ENCODE measurements at places on chromosomes 12 and 14. TPM values are rescaled to one million over a fixed set of nuclear protein-coding genes. Genes with fewer than 3 reads are reported as not detected.

DNA sequence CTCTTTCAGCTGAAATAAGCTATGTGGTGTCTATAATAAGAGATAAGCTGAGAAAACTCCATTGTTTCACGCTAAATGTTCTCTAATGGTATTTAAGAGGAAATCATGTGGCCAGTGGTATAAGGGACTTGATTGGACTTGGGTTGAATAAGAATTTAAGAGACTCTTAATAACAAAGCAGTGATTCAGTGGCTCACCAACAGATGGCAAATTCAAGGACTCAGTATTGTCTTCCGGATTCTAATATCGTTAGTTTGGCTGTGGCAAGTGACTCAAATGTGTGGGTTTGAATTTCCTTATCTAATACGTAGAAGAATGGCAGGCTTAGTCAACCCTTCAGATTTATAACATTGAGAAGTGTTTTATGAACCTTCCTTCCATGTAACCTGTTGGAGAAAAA, 49.1 kb upstream of the KCNH3 start:
- peak overlapping the region; percentile 46 for H3K27ac ChIP-seq
- peak; percentile 42 for DNase-seq
- no peaks in the 10 kb centered on the region for H3K27me3 ChIP-seq
- no peaks in the 10 kb centered on the region for H3K4me1 ChIP-seq

- no peaks in the 10 kb centered on the region for H3K4me1 ChIP-seq
- peaks cover 73% of the 10 kb centered on the region for H3K36me3 ChIP-seq
- H3K4me3 ChIP-seq, result no peak overlapping the region
- H3K27me3 ChIP-seq, result no peaks in the 10 kb centered on the region
- DNase-seq, result no peak
Measured at GRCh38 chr12:48773686-48774085, 15.2 kb downstream of the ADCY6 start.

DNA sequence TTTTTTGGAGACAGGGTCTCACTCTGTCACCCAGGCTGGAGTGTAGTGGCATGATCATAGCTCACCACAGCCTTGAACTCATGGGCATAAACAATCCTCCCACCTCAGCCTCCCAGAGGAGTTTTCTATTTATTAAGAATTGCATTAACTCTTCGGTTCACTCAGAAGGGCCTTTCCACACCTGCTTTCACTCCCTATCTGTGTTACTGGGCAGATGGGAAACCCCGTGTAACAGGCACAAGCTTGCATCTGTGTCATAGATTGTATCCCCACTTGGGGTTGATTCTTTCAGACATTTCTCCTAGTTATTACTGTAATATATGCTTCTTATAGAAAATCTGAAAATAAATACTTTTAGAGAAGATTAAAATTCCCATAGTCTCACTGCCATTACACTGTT, 38.7 kb downstream of the STX2 start:
- H3K27ac ChIP-seq, result no peak overlapping the region
- H3K4me3 ChIP-seq, result no peak overlapping the region
- DNase-seq, result no peak
- H3K27me3 ChIP-seq, result no peaks in the 10 kb centered on the region
- H3K36me3 ChIP-seq, result no peaks in the 10 kb centered on the region

- DNase-seq, result no peak
- H3K36me3 ChIP-seq, result no peaks in the 10 kb centered on the region
- no peaks in the 10 kb centered on the region for H3K27me3 ChIP-seq
- H3K4me1 ChIP-seq, result no peaks in the 10 kb centered on the region
Measured at GRCh38 chr12:40959041-40959440, 229.1 kb upstream of the PDZRN4 start.

ACOT6 gene
- total RNA-seq, result not detected

GRCh38 chr12:43812926-43813325, 6.8 kb upstream of the TWF1 start:
- no peak for DNase-seq
- no peaks in the 10 kb centered on the region for H3K4me1 ChIP-seq
- H3K27me3 ChIP-seq, result no peaks in the 10 kb centered on the region
- H3K27ac ChIP-seq, result no peak overlapping the region
- H3K4me3 ChIP-seq, result no peak overlapping the region
- H3K36me3 ChIP-seq, result no peaks in the 10 kb centered on the region

RAD9B gene
- total RNA-seq, result 0.35 TPM

C12orf56 gene
- total RNA-seq, result not detected

COCH gene
- 4.8 TPM for total RNA-seq

DNA sequence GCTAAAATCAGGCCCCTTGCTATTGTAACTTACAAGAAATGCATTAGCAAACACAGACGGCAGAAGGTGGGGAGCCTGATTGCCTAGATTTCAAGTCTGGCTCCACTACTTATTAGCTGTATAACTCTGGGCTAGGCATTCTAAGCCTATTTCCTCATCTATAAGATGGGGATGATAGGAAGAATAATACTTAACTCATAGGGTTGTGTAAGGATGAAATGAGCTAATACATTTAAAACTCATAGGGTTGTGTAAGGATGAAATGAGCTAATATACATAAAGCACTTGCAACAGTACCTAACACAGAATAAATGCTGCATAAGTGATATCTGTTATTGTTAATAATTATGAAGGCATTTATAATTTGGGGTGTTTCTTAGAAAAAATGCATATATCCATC, 60.1 kb upstream of the DIO2 start:
- H3K36me3 ChIP-seq, result no peaks in the 10 kb centered on the region
- no peak overlapping the region for H3K27ac ChIP-seq
- DNase-seq, result no peak
- no peaks in the 10 kb centered on the region for H3K27me3 ChIP-seq

GRCh38 chr14:48914921-48915320, 671.3 kb downstream of the RPS29 start:
- H3K4me3 ChIP-seq, result no peak overlapping the region
- no peak for DNase-seq
- H3K27ac ChIP-seq, result no peak overlapping the region
- no peaks in the 10 kb centered on the region for H3K27me3 ChIP-seq
- no peaks in the 10 kb centered on the region for H3K4me1 ChIP-seq
- no peaks in the 10 kb centered on the region for H3K36me3 ChIP-seq

RNASE1 gene
- 2,068 TPM for total RNA-seq

DNA sequence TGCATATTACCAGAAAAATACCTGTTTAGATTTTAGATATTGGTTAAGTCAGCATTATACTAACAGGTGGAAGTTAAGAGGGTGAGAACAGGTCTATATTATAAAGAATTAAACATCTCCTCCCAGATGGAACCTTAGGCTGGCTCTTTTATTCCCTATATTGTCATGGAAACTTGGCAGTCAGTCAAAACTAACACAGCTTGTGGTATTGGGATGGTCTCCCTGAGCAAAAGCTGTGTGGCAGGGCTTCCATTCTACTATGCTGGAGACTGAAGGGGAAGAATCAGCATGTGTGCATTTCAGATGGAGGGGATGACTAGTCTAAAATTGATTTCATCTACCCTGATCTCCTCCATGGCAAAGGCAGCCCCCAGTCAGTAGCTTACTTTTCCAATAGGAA, 66.7 kb downstream of the SMOC1 start:
- no peak overlapping the region for H3K4me3 ChIP-seq
- H3K27me3 ChIP-seq, result no peaks in the 10 kb centered on the region
- H3K36me3 ChIP-seq, result no peaks in the 10 kb centered on the region
- no peak for DNase-seq

DNA sequence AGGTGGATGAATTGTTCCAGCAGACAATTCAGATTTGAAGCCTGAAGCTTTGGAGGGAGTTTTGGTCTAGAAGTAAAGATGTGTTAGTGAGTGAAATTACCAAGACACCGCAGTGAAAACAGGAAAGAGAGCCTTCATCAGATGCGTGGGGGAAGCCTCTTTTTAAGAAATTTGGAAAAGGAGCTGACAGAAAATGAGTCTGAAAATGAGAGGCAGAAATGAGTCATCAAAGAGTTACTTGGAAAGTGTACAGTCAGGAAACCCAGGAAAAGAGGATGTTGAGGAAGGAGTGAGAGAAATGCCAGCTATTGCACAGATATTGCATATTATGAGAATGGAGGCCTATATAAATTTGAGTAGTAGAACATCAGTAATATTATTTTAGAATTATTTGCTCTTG, 520.7 kb downstream of the NRXN3 start:
- H3K36me3 ChIP-seq, result no peaks in the 10 kb centered on the region
- no peak overlapping the region for H3K4me3 ChIP-seq
- no peak for DNase-seq

SLC38A4 gene
- 0.14 TPM for total RNA-seq

SERPINA3 gene
- 2.5 TPM for total RNA-seq

RND1 gene
- total RNA-seq, result not detected

DNA sequence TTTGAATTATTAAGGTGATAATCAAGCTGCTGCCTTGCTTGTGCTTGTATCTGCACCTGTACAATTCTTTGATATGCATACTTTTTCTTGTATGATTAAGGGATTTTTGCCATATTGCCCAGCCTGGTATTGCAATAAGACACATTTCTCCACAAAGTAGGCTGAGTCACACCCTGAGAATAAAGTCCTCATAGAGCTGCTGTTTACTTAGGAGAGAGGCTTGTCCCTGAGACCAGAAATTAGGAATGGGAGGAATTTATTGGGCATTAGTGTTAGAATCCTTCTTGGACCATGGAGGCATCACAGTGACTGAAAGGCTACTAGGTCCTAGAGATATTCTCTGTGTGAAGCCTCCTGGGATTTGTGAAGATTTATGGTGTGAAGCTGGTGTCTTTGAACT, 506.8 kb upstream of the FBXO33 start:
- H3K27me3 ChIP-seq, result no peaks in the 10 kb centered on the region
- H3K27ac ChIP-seq, result no peak overlapping the region
- no peak overlapping the region for H3K4me3 ChIP-seq
- no peaks in the 10 kb centered on the region for H3K36me3 ChIP-seq
- H3K4me1 ChIP-seq, result no peaks in the 10 kb centered on the region

DNA sequence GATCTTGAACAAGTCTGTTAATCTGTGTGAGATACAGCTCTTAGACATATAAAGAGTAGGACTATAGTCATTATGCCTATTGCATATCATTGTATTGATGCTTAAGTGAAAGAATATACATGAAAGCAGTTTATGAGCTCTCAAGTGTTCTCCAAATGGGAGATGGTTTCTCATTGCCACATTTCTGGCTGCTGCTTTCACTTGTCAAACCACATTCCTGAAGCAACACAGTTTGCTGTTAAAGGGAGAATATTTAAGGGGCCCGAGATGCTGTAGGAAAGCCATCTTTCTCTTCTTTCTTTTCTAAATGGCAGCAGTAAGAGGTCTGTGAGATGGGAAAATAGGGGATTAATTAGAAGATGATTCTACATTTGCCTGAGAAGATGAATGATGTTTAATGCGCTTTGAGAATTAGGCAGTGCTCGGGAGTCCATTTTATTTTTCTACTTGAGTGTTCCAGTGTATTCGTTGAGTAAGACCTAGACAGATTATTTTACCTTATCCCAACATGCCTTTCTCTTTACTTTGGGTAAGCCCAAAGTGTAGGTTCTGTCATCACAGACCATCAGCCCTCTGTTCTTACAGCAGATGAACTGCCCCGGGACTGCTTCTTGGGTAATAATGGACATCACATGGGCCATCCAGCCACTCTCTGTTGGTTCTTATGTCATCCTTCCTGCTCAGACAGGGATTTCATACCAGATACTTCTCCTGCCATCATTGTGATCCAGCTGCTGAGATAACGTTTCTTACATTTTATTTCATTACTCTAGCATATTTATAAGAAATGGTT, 35.6 kb downstream of the ANO4 start:
- DNase-seq, result no peak
- no peak overlapping the region for H3K27ac ChIP-seq
- no peak overlapping the region for H3K4me3 ChIP-seq
- no peaks in the 10 kb centered on the region for H3K36me3 ChIP-seq
- H3K4me1 ChIP-seq, result no peaks in the 10 kb centered on the region
- H3K27me3 ChIP-seq, result no peaks in the 10 kb centered on the region

DNA sequence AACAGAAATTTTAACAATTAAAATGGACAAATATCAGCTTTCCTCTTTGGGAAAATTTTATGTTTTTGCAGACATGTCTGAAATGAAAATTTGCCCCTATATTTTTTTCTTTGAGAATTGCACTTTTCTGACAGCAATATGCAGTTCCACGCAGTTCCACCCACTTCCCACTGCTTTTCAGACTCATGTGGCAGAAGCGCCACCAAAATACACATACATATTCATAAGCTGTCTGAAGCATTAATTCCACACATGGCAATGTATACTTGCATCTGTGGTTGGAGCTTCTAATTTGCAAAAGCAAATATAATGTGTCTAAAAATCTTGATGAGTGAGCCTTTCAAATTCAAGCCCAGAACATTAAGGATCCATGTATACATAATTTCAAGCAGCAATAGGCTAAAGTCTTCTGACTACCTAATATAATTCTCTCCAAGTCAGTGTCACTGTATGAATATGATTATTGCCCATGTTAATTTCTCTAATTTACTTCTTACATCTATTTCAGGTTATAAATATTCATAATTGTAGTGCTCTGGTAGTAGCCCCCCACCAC, 129.5 kb downstream of the PRKD1 start:
- no peak for DNase-seq
- H3K27ac ChIP-seq, result no peak overlapping the region

- no peak for DNase-seq
- peaks cover 38% of the 10 kb centered on the region for H3K4me1 ChIP-seq
- H3K27ac ChIP-seq, result no peak overlapping the region
- no peak overlapping the region for H3K4me3 ChIP-seq
- no peaks in the 10 kb centered on the region for H3K36me3 ChIP-seq
Measured at GRCh38 chr12:93745286-93745685, 68.1 kb downstream of the CRADD start.

- no peaks in the 10 kb centered on the region for H3K4me1 ChIP-seq
- no peak for DNase-seq
- H3K27me3 ChIP-seq, result no peaks in the 10 kb centered on the region
Measured at GRCh38 chr14:100398044-100398443, 74.9 kb downstream of the SLC25A47 start.

DNA sequence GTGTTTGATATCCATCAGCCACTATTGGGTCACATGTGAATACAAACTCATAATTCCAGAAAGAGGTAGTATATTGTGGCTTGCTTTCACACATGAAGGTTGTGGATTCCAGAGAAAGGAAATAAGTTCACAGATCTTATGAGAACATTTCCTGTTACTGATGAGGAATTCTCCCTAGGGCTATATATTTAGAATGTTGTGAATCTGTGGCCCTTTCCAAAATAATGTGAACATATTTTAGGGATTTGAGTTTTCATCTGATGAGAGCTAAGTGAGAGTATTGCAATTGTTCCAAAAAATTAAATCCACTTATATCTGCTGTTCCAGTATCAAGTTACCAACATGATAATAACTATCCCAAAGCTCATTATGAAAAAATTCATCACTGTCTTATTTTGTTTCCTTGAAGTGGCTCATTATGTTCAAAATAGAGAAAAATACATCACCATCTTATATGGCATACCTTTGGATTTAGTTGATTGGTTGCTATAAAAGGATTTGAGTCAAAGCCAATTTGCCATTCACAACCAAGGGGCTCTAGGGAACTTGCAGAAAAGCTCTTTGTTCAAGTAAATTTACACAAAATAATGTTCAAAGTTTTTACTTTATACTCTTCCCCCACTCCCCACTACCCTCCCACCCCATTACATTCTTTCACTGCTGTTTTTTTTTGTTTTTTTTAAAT, 76.3 kb downstream of the MYRFL start:
- DNase-seq, result no peak
- no peak overlapping the region for H3K27ac ChIP-seq
- H3K36me3 ChIP-seq, result no peaks in the 10 kb centered on the region
- H3K4me1 ChIP-seq, result peaks cover 5% of the 10 kb centered on the region
- no peak overlapping the region for H3K4me3 ChIP-seq

Data from adrenal gland (tissue), 19 donors.